ENCODE measurements at places on chromosomes 13 and 19. TPM values are rescaled to one million over a fixed set of nuclear protein-coding genes. Genes with fewer than 3 reads are reported as not detected.

Gene CARD8
- 16.4 TPM for polyA plus RNA-seq

Gene POU2F2
- 0.43 TPM for polyA plus RNA-seq

Gene MCEMP1
- polyA plus RNA-seq: not detected

Gene KLF16
- 4.2 TPM for polyA plus RNA-seq

Gene TSEN34
- polyA plus RNA-seq: 22.5 TPM

Gene ZNF681
- 0.47 TPM for polyA plus RNA-seq

- no peak for DNase-seq
Observed at GRCh38 chr13:43239275-43239840, 216.0 kb downstream of the DNAJC15 start.

- DNase-seq: peak; percentile 65
Observed at GRCh38 chr19:28737021-28737895, 475.7 kb downstream of the UQCRFS1 start.

- peak; percentile 85 for DNase-seq
Observed at GRCh38 chr19:13172346-13173138, 22.3 kb downstream of the IER2 start.

Data from fibroblast of lung (primary cell).